ENCODE measurements at places on chromosomes 16 and 17.

DNA sequence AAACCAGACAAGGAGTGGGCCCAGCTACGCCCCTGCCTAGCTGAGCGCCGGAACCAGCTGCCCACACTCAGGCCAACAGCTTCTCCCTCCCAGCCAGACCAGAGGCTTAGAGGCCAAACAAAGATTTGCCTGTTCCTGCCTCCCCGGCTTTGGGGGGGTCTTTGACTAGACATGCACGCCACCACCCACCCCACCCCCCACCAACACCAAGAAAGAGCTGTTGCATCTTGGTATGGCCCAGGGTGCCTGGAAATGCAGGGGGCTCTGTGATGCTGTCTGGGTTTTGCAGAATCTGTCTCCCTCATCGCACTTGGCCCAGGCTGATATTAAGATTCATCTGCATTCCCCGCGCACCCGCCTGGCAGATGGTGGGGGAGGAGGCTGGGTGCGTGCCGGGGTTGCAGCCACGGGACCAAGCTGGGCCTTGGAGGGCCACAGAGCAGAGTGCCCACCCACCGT, 1.3 kb upstream of the NXPH3 start:
- DNase-seq: no peak

- no peak for DNase-seq
Observed at GRCh38 chr16:21646091-21646490, 6.3 kb downstream of the IGSF6 start.

DNA sequence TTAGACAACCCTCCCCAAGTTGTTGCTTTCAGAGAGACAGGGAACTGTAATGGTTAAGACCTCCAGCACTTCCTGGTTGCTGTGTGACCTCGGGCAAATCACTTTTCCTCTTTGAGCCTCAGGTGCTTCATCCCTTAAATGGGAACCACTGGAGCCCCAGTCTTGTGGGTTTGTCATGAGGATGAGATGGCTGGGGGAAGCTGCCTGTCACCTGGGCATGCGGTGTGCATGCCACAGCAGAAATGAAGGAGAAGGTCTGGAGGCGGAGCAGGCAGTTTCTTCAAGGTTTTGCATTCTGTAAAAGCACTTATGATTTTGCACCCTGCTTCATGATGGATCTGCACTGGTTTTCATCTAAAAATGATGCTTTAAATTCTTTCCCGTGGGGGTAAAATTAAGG, 22.1 kb downstream of the NAGPA start:
- DNase-seq: no peak

DNA sequence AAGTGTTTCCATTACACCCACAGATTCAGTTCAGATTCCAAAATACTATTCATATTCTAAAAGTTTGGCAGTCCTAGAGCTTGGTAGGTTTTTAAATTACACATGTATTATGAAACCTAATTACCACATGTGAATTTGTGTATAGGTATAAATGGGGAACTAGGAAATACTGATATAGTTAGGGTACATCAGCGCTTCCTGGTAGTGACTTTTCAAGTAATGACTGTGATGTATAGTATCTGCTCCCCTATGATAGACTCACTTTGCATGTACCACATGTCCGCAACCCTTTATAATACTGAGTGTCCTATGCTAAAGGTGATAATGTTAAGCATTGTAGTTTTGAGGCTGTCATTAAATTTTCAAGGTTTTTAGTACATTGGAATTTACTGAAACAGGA, 22.9 kb downstream of the CDK12 start:
- DNase-seq: no peak

- no peak for DNase-seq
Observed at GRCh38 chr16:55559233-55559632, 7.3 kb upstream of the CAPNS2 start.

DNA sequence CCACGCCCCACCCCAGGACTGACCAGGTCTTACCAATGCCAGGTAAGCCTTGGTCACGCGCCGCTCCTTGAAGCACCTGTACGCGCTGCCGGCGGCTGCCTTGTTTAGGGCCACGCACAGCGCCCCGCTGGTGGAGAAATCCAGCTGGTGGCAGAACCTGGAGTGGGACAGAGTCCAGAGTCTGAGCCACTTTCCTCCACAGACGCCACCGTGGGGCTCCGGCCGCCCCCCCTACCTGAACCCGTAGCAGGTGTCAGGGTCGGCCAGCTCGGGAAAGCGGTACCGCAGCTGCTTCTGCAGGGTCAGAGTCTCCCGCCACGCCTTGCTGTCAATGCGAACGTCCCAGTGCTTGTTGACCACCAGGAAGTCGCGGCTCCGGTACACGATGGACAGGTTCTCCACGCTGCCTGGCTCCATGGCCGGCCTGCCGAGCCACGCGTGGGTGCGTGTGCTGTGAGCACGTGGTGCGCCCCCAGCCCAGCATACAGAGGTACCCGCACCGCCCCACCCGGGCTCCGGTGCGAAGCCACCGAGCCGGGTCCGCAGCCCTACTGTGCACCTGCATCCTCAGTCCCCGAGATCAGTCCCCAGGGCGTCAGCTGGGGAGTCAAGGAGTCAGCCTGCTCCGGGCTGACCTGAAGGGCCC, 737 bp downstream of the RPUSD1 start:
- no peak for DNase-seq

DNA sequence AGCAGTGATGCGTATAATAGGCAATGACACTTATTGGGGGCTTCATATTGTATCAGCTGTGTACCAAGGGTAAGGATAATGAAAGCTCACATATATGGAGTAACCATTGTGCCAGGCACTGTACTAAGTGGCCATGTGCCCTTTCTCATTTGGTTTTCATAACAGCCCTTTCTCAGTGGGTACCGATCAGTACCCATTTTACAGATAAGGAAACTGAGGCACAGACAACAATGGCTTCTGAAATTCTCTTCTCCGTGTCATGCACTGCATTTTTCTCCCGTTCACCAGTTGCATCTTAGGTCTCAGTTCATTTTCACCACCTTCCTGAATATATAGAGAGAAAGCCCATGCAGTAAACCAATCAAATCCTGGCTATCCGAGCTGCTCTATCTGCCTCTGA, 216.7 kb upstream of the RBFOX1 start:
- no peak for DNase-seq

GRCh38 chr16:22220069-22220440, 14.0 kb downstream of the EEF2K start:
- DNase-seq: no peak

DNA sequence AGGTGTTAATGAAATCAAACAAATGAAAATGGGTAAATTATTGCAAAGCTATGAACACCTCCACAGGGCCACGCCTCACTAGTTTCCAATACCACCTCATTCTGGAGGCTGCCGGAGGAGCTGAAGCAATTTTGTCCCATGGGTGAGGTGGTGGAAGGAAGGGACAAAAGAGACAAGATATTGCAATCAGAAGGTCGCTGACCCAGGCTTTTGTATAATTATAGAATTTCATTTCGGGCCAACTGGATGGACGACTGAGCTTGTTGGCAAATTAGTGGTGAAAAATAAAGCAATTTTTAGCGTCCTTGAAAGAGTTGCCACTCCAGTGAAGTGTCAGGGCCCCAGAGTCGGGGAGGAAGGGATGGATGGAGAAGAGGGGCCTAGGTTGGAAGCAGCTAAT, 147.9 kb downstream of the CYLD start:
- DNase-seq: no peak

DNA sequence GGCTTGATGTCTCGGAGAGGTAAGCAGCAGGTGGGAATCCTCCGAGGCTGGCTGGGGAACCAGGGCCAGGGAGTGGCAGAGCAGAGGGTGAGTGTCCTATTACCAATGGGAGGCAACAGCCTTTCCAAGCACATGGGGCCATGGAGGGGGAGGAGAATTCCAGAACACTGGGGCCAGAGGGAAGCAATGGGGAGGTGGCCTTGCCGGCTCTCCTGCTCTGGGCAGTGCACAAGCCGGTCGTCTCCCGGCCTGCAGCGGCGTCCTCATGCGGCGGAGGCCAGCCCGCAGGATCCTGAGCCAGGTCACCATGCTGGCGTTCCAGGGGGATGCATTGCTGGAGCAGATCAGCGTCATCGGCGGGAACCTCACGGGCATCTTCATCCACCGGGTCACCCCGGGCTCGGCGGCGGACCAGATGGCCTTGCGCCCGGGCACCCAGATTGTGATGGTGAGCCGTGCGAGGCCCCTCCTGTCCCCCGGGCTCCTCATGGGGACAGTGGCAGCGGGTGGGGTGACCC, 21.9 kb downstream of the SGSH start:
- no peak for DNase-seq

- no peak for DNase-seq
Observed at GRCh38 chr17:51673070-51673469, 412.7 kb downstream of the UTP18 start.

GRCh38 chr16:84379709-84380362, 11.5 kb downstream of the ATP2C2 start:
- DNase-seq: no peak

Data from SIG-M5 (cell line).